ENCODE measurements at places on chromosomes 2 and 18.

- no peak for DNase-seq
These were observed 70.1 kb downstream of the BOLA3 start for GRCh38 chr2:74077636-74078035.

DNA sequence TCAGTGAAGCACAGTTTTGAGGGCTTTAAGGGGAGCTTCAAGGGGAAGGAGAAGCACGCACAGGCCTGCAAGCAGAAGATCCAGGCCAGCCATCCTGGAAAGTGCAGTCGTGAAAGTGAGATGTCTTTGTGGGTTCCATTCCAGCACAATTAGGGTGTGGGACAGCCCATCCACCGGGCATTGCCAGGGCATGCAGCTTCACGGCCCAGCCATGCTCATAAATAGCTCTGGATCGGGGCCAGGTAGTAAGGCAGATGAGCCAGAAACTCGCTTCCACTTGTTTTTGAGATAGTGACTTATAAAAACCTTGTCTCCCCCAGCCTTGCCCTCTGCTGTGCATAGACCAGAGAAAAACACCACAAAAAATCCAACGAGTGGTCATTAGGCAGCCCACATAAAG, 21.0 kb downstream of the KDSR start:
- no peak for DNase-seq

- DNase-seq, result no peak
These were observed 4.7 kb downstream of the MYT1L start for GRCh38 chr2:2326068-2327040.

GRCh38 chr18:58175786-58176176, 131.8 kb downstream of the NEDD4L start:
- DNase-seq, result no peak

GRCh38 chr2:132813422-132813821, 143.4 kb upstream of the LYPD1 start:
- DNase-seq, result no peak

- DNase-seq, result no peak
These were observed 248.3 kb downstream of the KCNE4 start for GRCh38 chr2:223300326-223300725.

DNA sequence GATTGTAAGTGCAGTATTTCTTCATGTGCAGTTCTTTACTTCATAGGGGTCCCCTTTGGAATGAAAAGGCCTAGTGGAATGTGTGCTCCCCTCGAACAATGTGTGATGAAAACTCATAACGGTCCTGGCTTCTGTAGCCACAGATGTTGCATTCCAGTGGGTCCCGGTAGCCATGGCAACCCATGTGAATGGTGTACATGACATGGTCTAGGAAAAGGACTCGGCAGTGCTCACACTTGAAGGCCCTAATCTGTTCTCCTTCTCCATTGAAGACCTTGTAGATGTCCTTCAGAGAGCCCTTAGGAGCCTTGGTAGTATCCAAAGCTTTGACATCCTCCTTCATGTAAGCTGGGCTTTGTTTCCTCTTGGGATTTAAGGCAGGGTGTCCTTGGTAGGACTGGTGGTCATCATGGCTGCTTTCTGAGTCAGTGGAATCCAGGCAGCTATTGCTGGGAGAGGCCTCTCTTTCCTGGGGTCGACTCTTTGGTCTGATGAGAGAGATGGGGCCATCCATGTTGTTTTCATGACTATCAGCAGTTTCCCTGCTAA, 144.0 kb downstream of the IKZF2 start:
- DNase-seq, result no peak

DNA sequence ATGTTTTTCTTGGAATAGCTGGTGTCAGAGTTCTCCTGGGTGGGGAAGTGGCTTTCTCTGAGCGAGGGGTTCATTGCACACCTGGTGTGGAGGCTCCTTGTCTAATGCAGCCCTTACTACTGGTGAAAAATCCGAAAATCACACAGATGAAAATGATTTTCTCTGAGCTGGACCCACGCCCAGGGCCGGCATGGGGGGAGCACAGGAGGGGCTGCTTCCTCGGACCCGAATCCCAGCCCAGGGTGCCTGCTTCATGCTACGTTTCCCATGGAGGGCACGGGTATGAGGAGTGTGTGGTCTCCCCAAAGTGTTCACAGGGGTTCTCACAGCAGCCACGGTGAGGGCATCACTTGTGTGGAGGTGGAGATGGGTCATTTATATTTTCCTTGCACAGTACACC, 288.0 kb upstream of the HDAC4 start:
- no peak for DNase-seq

- no peak for DNase-seq
These were observed 97.6 kb downstream of the CTAGE1 start for GRCh38 chr18:22320155-22320554.

- DNase-seq, result peak; percentile 60
These were observed 5.4 kb downstream of the SPR start for GRCh38 chr2:72892506-72893173.
